ENCODE measurements at places on chromosomes 13 and 19.

- no peak for DNase-seq
Observed at GRCh38 chr13:28501547-28501946, 6.6 kb upstream of the FLT1 start.

GRCh38 chr19:16051254-16052025, 24.9 kb upstream of the TPM4 start:
- DNase-seq = peak; percentile 20

- DNase-seq = no peak
Observed at GRCh38 chr13:79429309-79429708, 23.3 kb upstream of the RBM26 start.

- no peak for DNase-seq
Observed at GRCh38 chr13:27556109-27556508, 64.2 kb downstream of the LNX2 start.

GRCh38 chr19:33446330-33447293, 73.1 kb downstream of the CEBPG start:
- DNase-seq = no peak

DNA sequence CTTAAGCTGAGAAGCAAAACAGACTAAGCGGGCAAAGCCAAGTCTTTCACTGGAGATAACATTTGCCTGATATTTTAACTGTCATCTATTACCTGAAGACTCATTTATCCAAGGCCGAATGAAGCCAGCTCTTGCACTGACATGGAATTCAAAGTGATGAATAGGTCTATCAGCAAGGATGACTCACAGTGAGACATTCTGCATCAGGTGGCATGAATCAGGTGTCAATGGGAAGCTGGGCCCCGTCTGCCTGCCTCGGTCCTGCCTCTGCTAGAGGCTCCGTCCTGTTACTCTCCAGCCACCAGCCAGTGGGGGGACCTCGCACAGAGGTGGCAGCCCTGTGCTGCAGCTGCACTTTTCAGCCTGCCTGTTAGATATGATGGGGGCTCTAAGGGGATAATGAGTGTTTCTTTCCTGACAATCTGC, 23.5 kb downstream of the STARD13 start:
- no peak for DNase-seq

DNA sequence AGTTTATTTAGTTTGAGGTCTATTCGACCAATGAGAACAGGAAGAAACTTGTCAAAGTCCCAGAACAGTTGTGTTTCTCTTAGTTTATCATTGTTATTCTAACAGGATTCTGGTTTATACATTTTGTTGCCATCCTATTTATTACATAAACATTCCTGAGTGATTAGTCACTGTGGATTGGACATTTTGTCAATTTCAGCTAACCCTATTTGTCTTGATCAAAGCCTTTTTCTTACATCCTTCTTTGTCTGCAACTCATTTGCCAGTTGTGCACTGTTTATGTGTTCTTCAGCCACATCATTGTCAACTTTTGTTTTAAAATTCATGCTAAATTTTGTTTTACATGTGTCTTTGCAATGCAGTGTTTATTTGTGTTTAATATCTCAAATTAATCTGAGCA, 886.0 kb upstream of the SLC10A2 start:
- no peak for DNase-seq

GRCh38 chr19:485077-485476, 11.2 kb upstream of the MADCAM1 start:
- no peak for DNase-seq

DNA sequence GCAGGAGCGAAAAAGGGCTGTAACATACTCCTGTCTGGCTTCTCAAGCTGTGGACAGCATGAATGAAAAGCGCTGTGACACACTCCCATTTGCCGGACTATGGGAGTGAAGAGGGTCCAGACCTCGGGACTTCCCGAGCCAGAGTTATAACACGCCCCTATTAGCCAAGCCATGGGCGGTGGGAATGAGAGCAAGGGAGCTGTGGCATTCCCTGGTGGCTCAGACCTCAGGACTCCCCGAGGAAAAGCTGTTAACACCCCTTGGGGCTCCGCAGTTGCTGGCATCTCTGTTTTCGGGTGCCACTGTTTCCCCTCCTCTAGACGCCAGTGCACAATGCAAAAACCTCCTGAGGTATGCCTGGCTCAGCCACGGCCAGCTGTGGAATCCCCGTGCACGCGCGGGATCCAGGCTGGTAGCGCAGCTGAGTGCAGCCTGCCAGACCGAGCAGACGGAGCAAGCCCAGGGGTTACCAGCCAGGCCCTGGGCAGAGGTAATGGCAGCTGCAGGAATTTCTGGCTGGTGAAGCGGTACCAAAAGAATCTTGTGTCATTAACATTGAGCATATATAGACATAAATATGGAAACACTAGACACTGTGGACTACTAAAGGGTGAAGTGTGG, 1534.6 kb upstream of the PRR20A start:
- DNase-seq = no peak

DNA sequence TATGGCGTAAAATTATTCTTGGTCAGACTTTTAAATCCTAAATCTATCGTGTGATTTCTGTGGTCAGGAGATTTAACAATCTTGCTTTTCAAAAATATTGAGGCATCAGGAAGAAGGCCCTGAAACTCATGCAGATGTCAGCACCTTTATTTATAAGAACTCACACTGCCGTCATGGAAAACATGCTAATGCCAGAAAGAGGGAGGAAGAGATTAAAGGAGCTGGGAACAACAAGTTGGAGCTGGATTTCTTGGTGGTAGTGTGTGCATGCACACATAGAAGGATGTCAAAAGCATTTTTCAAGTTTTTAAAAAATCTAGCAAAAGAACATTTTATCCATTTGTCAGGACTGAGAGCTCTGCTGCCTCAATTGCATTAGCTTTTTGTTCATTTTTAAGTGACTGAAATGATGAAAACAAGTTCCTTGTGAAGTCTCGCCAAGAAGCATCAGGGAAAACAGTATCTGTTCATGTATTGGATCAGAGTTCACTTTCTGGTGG, 342.5 kb downstream of the SPRY2 start:
- no peak for DNase-seq

DNA sequence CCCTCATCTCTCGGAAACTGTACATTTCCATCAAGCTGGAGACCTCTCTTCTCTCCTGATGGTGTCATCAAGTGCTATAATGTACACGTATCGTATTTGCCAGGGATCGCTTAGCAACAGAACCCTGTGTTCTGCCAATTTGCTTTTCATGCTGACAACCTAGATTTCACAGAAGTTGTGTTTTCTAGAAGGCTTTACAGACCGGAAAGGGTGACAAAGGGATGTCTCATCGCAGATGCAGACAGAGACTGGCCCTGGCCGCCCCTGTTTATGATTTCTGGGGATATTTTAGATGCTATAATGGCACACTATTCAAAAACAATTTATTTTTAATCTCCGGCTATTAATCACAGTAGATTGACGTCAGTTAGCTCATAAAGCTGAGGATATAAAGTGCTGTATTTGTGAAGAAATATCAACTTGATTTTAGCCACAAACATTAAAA, 291.4 kb downstream of the IRS2 start:
- DNase-seq = no peak

DNA sequence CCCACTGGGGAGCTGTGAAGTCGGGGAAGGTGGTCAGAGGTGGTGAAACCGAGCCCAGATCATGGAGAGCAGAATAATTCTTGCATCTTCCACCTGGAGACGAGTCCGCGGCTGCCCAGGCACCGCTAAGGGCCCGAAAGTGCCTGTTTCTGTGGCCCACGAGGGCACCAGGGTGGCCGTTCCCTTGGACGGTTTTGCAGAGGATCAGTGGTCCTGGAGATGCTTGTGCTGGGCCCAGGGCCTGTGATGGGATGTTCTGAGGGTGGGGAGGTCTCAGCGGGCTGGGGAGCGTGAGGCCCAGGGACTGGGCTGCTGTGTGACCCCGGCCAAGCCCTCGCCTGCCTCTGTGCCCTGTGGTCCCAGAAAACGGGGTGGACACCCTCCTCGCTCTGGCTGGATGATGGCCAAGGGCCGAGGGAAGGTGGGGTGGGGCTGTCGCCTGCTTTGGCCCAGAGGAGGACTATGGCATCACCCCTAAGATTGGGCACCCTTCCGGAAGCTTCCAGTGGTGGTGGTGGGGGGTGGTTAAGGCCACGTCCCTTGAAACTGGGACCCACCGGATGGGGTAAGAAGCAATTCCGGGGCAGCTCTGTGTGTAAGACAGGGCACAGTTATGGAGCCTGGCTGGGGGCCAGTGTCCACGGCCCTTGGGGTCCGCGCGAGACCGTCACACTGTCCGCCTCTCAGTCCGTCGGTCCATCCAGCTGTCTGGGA, 51.3 kb upstream of the NFIC start:
- no peak for DNase-seq

- DNase-seq = no peak
Observed at GRCh38 chr13:74409551-74409950, 275.3 kb upstream of the KLF12 start.

GRCh38 chr13:89294115-89294867, 1623.1 kb downstream of the SLITRK5 start:
- no peak for DNase-seq

- no peak for DNase-seq
Observed at GRCh38 chr13:111491659-111492058, 171.2 kb downstream of the TEX29 start.

- no peak for DNase-seq
Observed at GRCh38 chr19:10471909-10472308, 31.2 kb downstream of the KEAP1 start.

DNA sequence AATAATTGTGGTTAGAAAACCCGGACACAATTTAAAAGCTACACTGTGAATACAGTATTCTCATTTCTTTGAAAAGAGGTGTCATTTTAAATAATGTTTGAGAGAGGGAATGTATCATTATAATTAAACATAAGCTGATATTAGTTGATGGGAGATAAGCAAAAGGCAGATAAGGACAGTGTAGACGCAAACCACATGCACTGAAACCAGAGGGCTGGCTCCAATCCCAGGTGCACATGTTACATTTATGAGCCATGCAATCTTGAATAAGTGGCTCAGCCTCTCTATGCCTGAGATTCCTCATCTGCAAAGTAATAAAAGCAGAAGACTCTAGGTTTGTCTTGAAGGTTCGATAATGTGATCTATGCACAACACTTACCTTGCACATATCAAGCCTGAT, 238.7 kb downstream of the EFNB2 start:
- DNase-seq = no peak

- DNase-seq = no peak
Observed at GRCh38 chr13:89970353-89970709, 1377.2 kb upstream of the MIR17HG start.

- no peak for DNase-seq
Observed at GRCh38 chr19:50238043-50238442, 34.6 kb downstream of the MYH14 start.

DNA sequence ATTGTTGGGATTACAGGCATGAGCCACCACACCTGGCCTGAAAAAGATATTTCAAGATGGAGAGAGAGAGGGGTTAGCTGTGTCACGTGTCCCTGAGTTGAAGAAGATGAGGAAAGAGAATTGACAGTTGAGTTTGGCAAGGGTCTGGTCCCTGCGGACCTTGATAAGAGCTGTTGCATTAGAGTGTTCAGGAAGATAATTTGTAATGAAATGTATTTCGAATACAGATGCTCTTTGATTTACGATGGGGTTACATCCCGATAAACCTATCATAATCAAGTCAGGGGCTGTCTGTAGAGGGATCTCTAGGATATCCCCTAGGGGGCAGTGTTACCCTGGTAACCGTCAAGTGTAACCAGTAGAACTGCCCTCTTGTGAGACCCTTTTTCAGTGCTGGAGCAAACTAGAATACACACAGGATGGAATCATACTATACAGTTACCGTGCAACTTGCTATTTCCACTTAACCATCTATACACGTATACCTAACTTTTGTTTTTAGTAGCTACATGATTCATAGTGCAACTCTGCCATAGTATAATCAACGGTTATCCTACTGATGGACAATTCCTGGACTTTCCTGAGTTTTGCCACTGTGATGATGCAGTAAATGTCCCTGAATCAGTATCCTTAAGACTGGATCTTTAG, 1.5 kb upstream of the ELOF1 start:
- DNase-seq = peak; percentile 46

GRCh38 chr13:84973661-84974060, 825.6 kb downstream of the SLITRK6 start:
- DNase-seq = no peak

DNA sequence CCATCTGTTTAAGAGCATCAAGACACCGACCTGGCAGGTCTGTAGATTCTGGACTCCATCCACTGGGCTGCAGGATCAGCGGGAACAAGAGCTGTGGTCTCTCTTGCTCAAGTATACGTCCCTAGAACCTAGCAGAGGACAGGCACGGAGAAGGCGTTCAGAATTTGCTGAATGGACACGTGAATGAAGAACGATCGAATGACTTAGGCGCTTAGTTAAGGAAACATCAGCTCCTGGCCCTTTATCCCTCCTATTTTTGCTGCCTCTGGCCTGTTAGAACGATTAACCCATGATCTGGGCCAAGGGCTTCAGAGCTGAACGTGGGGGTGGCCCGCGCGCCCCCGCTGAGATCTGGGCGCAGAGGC, 953 bp downstream of the DZIP1 start:
- no peak for DNase-seq

GRCh38 chr19:16807549-16808284, 21.5 kb upstream of the SIN3B start:
- no peak for DNase-seq

GRCh38 chr19:48673436-48674100, 751 bp upstream of the NTN5 start:
- no peak for DNase-seq

DNA sequence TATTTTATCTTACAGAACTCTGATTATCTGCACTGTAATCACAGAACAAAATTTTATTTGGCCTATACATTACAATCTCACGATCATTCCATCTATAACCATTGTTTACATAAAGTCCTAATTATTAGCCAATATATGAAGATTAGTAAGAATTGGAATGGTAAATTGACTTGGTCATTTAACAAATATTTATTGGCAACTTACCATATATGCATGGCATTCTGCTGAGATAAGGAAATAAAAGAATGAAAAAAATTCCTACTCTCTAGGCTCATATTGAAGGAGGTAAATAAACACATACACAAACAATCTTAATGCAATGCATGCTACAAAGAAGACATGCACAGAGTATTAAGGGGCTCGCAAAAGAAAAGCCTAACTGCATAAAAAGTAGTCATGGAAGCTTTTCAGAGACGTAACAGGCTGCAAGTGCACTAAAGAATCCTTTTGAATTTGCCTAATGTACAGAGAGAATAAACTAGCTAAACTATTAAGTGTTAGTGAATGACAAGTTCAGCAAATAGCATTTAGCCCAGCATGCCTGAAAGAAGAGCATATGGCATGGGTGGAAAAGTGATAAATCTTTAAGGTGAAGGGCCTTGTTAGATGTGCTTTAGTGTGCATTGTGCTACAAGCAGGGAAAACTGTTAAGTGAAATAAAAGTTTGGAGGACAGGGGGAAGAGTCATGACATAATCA, 1131.1 kb downstream of the PCDH9 start:
- no peak for DNase-seq

GRCh38 chr13:113564331-113565023, 20.1 kb upstream of the TFDP1 start:
- DNase-seq = no peak

DNA sequence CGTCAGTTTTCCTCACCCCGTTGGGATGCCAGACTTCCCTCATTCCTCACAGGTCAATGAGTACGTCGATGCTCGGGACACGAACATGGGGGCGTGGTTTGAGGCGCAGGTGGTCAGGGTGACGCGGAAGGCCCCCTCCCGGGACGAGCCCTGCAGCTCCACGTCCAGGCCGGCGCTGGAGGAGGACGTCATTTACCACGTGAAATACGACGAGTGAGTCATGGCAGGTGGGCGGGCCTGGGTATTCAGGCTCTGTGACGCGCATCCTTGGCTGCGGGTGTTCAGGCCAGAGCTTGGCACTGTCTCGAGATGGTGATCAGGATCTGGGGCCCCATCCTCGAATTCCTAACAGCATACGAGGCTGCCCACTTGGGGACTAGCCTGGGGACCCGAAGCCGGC, 21.4 kb downstream of the UHRF1 start:
- no peak for DNase-seq

Measured in activated CD4-positive, alpha-beta T cell treated with anti-CD3 and anti-CD28 coated beads, Interleukin-2, amount 50 U/mL, for 1 hour (primary cell).